Testis (tissue), 5 donors: ENCODE measurements at places on chromosomes 2 and 18. TPM values are rescaled to one million over a fixed set of nuclear protein-coding genes. Genes with fewer than 3 reads are reported as not detected.

DNA sequence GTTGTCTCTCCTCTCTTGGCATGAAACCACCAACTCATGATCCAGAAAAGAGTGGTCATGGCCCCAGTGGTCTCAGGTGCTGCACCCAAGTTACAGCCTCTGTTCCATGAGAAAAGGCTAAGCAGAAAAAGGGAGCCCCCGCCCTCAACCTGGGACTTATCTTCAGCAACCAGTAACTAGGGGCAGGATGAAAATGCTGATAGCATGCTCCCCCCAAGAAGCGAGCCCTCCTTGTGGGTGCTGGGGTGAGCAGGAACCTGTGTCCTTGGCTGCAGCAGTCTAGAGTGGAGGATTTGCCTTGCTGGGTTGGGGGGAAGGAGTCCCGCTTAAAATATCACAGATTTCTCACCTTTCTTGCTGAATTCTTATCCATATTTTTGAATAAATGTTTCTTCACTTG, 490.0 kb downstream of the SUCLG1 start:
- no peak for DNase-seq

DNA sequence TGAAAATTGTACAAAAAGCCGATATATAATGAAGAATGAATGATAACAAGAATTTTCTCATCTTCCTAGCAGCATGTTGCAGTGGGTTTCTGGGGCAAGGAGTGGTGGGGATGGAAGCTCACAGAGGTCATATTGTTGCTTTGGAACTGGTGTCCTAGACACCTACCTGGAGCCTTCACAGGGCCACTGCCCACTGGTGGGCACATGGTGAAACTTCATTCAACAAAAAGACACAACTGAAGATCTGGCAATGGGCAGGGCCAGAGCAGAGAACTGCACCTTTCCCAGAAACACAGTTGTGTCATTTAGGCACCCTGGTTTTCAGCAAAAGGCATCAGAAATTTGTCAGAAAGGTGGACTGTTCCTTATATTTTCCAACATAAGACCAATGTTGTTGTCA, 115.3 kb downstream of the FHOD3 start:
- DNase-seq, result peak; percentile 35

- DNase-seq, result no peak
Observed at GRCh38 chr2:78029392-78029995, 507.3 kb upstream of the LRRTM4 start.

GRCh38 chr2:64063924-64064331, 44.7 kb upstream of the VPS54 start:
- DNase-seq, result no peak

DNA sequence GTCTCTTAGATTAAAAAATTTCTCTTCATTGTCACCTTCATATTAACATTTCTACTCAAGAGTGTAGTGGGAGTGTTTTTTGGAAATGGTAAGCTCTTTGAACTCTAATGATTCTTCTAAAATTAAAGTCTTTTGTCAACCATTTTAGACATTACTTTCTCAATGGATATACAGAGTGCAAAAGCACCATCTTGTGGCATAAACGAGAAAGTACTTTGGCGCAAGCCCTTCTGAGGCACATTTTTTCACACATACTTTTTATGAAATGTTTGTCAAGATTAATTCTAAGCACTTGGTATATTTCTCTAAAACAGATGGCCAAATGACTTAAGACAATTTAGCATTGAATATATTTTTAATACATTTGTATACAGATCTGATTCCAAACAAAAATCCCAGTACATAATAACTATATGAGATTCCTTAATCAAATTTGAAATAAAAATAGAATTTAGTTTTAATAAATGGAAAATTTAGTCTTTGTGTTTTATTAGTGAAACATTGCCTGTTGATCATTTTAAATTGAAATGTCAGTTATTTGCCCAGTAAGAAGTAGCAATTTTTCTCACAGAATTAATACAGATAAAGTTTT, 63.3 kb upstream of the GALNT5 start:
- no peak for DNase-seq

GRCh38 chr18:8478166-8478967, 130.9 kb upstream of the RAB12 start:
- peak; percentile 78 for DNase-seq

DNA sequence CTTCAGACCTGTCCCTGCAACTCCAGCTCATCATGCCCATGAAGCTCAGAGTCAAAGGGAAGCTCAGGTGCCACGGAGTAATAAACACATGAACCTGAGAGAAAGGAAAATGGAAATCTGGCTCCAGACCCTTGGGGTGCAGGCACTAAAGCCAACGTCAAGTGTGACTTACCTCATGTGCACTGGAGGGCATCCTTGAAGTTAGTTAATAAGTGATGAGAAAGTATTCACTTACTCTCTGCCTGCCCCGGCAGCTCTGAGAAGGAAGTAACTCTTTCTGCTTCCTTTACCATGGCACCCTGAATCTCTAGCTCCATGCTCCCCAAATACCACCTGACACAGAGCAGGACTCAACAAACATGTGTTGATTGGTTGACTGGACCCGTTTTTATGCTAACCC, 21.4 kb upstream of the AGAP1 start:
- no peak for DNase-seq

GRCh38 chr2:29014331-29014730, 33.2 kb downstream of the TOGARAM2 start:
- DNase-seq, result no peak

- no peak for DNase-seq
Observed at GRCh38 chr2:137302957-137303356, 537.6 kb downstream of the THSD7B start.

- DNase-seq, result no peak
Observed at GRCh38 chr18:8673256-8674209, 31.8 kb upstream of the MTCL1 start.

- no peak for DNase-seq
Observed at GRCh38 chr2:79434362-79434761, 78.5 kb upstream of the CTNNA2 start.

- DNase-seq, result no peak
Observed at GRCh38 chr18:24910221-24910620, 441.7 kb downstream of the ZNF521 start.

DNA sequence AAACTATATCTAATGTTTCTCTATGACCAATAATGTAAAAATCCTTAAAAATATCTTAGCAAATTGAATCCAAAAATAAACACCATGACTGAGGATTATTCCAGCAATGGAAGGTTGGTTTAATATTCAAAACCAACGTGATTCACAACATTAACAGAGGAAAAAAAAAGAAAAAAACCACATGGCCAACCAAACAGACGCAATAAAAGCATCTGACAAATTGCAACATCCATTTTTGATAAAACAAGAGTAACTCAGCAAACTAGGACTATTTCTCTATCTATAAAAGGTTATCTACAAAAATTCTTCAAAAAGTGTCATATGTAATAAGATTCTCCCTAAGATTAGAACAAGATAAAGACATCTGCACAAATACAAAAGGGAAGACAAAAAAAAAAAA, 28.9 kb downstream of the PPP3R1 start:
- no peak for DNase-seq

GRCh38 chr2:70090706-70091334, 3.5 kb downstream of the PCBP1 start:
- DNase-seq, result no peak

- no peak for DNase-seq
Observed at GRCh38 chr2:59297816-59298215, 1056.7 kb upstream of the FANCL start.

GRCh38 chr18:67475673-67476072, 40.8 kb downstream of the DSEL start:
- DNase-seq, result no peak

DNA sequence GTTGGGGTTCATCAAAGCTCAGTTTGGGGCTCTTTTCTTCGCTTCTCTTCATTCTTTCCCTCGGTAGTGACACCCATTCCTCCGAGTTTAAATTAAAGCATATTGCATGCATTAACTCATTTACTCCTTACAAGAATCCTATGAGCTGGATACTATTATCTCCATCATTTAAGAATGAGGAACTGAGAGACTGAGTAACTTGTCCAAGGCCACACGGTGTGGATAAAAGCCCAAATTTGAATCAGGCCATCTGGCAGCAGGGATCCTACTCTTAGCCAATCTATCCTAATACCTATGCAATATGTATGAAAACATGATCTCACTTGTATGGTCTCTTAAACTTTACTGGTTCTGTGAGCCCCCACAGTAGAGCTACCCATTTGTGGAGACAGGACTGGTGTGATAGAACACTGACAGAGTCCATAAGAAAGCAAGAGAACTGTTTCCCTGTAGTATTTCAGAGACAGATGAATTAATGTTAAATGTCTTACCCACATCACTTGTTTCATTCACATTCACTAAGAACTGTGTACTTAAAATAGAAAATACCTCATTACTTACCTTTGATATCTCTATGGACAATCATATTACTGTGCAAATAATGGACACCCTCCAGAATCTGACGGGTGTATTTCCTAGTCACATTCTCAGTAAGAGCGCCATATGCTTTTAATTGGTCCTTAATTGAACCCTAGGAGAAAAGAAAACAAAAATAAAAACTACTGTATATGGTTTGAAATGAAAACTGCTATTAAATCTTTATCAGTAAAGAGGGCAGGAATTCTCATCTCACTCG, 20.4 kb upstream of the ERCC3 start:
- DNase-seq, result no peak

DNA sequence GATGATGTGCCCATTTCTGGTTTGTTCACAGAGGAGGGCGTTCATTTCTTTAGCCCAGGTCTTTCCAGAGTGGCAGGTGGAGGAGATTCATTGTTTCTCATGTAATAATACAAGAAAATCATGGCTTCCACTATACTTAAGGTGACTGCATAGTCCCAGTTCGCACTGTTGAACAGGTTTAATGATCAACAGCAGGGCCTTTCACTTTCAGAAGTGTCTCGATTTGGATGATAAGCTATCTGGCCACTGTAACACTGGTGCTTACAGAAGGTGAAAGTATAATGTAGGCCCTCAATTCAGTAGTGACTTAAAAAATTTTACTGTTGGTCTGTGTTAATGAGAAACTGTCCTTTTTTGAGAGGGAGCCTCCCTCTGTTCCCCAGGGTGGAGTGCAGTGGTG, 1.4 kb downstream of the RMC1 start:
- no peak for DNase-seq

- DNase-seq, result no peak
Observed at GRCh38 chr2:236626391-236627150, 56.9 kb downstream of the ACKR3 start.

DNA sequence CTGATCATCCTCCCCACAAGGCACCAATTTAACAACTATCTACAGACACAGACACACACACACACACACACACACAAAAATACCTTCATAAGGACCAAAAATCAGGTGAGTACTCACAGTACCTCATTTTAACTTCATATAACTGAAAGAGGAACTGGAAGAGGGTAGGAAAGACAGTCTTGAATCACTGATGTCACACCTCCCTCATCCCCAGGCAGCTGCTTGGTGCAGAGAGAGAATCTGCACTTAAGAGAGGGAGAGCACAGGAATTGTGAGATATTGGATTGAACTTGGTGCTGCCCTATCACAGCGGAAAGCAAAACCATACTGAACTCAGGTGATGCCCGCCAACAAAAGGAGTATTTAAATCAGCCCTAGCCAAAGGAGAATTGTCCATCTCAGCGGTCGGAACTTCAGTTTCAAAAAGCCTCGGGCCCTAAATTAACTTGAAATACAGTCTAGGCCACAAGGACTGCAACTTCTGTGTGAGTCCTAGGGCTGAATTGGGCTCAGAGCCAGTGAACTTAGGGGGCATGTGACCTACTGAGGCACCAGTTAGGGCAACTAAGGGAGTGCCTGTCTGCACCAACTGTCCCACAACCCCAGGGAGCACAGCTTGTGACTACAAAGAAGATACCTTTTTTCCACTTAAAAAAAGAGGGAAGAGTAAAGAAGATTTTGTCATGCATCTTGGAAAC, 211.1 kb downstream of the LRATD1 start:
- no peak for DNase-seq

DNA sequence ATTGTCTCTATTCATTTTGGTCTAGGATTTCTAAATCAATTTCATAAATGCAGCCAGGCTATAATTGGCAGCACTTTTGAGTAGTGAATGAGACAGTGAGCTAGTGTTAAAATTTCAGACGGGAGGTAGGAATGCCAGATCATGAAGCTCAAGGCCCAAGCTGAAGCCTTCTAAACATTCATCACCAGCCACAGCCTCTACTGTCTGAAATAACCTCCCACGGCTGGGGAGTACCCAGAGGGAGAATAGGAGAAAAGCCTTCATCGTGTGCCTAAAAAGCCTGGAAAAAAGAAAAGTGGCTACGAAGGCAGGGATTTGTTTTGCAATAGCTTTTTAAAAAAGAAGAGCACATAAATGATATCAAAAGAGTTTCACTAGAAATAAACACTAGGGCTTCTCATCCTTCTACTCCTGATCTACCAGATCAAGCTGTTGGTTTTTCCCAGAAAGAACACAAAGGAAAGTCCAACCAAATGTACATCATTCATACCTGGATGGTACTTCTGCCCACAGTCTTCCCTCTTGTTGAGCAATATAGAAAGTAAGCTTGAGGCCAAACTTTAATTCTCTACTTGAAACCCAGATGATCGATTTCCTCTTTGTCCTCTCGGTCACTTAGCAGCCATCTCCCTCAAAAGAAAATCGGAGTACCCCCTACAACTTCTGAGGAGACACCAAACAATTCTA, 48.1 kb upstream of the SLC39A10 start:
- DNase-seq, result no peak

DNA sequence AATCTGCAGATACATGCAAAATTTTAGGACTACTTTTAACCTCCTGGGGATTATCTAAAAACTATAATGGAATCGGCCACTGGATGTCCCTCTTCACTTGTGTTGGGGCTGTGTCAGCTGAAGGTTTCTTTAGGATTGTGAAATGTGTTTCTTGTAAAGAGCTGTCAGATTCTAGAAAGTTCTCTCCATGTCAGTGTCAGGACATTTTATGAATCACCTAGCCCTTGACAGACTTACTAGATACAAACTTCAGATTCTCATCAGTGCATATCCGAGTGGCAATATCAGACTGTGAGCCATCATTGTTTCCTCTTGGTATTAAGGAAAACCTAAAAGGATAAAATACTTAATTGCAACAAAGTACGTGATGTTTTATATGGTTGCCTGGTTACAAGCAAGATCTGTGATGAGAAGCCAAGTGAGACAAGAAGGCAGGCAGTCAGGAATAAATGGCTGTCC, 107.3 kb downstream of the CPS1 start:
- DNase-seq, result peak; percentile 28

DNA sequence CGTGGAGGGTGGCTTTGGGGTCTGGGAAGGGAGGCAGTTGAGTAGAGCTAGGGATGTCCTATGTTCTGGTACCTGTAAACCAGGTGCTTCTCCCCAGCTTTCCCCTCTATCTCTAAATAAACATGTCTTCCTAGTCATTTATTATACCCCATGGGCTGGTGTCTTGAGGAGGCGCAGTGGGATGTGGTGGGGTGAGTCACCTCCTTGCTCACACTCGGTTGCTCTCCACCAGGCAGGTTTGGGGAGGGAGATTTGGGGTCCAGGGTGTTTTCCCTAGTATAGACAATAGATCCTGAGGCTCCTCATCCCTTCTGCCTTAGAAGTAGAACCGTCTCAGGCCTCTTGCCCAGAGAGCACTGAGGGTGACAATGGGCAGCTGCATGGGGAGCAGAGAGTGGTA, 5.1 kb downstream of the PSD4 start:
- no peak for DNase-seq

PDCD1 gene
- total RNA-seq, result 0.37 TPM

PRKAG3 gene
- total RNA-seq, result 0.25 TPM

MOGAT1 gene
- total RNA-seq, result not detected

STARD6 gene
- total RNA-seq, result 5.7 TPM

RPRM gene
- total RNA-seq, result 2.4 TPM

TBR1 gene
- 2.4 TPM for total RNA-seq

CD8A gene
- total RNA-seq, result 0.31 TPM

GREB1 gene
- 136 TPM for total RNA-seq

YIPF4 gene
- total RNA-seq, result 16.0 TPM

IFIH1 gene
- 12.8 TPM for total RNA-seq
